ENCODE measurements at places on chromosomes 1 and 21. TPM values are rescaled to one million over a fixed set of nuclear protein-coding genes. Genes with fewer than 3 reads are reported as not detected.

The PDE4B gene
- 6.5 TPM for total RNA-seq

The TFF2 gene
- 0.39 TPM for total RNA-seq

The G0S2 gene
- total RNA-seq: 901 TPM

The GBP6 gene
- total RNA-seq: not detected

The HES3 gene
- total RNA-seq: not detected

The YIPF1 gene
- total RNA-seq: 24.8 TPM

The NOL9 gene
- total RNA-seq: 27.4 TPM

The SAMD13 gene
- total RNA-seq: 4.5 TPM

The LCE2C gene
- not detected for total RNA-seq

The COL18A1 gene
- 195 TPM for total RNA-seq

The DDI2 gene
- total RNA-seq: 39.7 TPM

The RGS13 gene
- total RNA-seq: not detected

The ITLN1 gene
- total RNA-seq: not detected

The ICOSLG gene
- total RNA-seq: 4.0 TPM

The ARHGAP30 gene
- 3.7 TPM for total RNA-seq

The CTBS gene
- total RNA-seq: 45.2 TPM

The C1orf56 gene
- 10.2 TPM for total RNA-seq

The ATP6V1G3 gene
- not detected for total RNA-seq

The GPR153 gene
- total RNA-seq: 3.1 TPM

The CHIA gene
- total RNA-seq: not detected

The S100A7A gene
- total RNA-seq: not detected

The COA6 gene
- total RNA-seq: 26.4 TPM

The LRRC39 gene
- total RNA-seq: 5.7 TPM

The EPS8L3 gene
- total RNA-seq: not detected

The ILDR2 gene
- total RNA-seq: 0.44 TPM

The EFNA1 gene
- 25.7 TPM for total RNA-seq

The RBM11 gene
- total RNA-seq: 2.8 TPM

The SLC5A3 gene
- 40.2 TPM for total RNA-seq

The ERO1B gene
- 5.9 TPM for total RNA-seq

The KISS1 gene
- total RNA-seq: not detected

The OR10Z1 gene
- total RNA-seq: not detected

The ADORA1 gene
- total RNA-seq: 0.78 TPM

The NHLH1 gene
- total RNA-seq: 0.46 TPM

Measured in adrenal gland (tissue), 19 donors.